ENCODE measurements at places on chromosomes 13 and 19.

- no peak for DNase-seq
Observed at GRCh38 chr13:29436721-29437280, 158.7 kb downstream of the SLC7A1 start.

DNA sequence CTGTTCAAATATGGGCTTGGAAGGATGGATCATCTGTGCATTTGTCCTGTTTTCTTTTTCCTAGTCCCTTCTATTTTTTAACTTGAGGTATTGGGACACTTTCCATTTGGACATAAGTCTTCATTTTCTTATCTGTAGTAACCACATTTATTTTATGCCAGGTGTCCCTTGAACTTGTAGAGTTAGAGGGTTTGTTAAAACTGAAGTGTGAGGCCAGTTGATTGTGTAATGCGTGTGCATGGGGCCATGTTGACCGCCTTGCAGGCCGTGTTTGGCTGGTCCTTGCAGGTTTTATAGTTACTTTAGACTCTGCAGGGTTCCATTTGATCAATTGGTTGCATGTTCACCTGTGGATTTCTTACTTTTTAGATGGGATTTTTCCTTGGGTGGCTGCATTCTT lies 21.0 kb downstream of the SAE1 start:
- no peak for DNase-seq

DNA sequence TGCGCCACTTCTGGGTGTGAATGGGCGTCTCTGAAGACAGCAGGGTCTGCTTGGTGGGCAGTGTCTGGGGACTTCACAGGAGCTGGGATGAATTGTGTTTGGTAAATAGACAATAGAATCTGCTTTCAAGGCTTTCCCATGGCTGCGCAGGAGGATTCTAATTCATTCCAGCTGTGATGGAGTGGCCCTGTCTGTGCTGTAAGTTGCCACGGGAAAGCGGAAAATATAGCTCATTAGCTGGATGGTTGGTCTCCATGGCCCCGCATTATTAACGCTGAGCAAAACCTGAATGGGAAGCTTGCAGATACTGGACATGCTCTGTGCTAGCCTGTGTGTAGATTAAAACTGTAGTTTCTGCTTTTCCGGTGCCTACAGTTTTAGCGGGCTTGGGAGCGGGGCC lies 15.6 kb upstream of the C1QTNF9 start:
- no peak for DNase-seq

GRCh38 chr19:15456441-15456840 lies 6.7 kb upstream of the WIZ start:
- no peak for DNase-seq

DNA sequence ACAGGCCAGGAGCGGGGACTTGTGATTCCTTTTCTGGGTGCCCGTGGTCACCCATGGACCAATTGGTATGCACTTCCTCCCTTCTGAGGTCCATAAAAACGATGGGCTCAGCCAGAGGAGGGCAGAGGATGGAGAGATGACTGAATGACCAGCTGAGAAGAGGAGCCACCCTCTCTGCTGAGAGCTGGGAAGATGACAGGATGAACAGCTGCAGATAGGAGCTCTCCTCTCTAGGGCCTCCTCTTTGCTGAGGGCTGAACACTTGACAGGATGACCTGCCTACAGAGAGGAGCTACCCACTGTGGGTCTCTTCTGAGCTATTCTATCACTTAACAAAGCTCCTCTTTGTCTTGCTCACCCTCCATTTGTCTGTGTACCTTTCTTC lies 4.1 kb downstream of the IGFL4 start:
- DNase-seq: no peak
